ENCODE measurements at places on chromosomes 1 and 21. TPM values are rescaled to one million over a fixed set of nuclear protein-coding genes. Genes with fewer than 3 reads are reported as not detected.

The PAX7 gene
- not detected for polyA plus RNA-seq

GRCh38 chr1:115225993-115226685 lies 111.9 kb downstream of the NGF start:
- DNase-seq = no peak

- DNase-seq = no peak
Observed at GRCh38 chr1:83996621-83997020, 2.3 kb downstream of the TTLL7 start.

GRCh38 chr1:27572019-27572678 lies 31.8 kb downstream of the AHDC1 start:
- no peak for DNase-seq

DNA sequence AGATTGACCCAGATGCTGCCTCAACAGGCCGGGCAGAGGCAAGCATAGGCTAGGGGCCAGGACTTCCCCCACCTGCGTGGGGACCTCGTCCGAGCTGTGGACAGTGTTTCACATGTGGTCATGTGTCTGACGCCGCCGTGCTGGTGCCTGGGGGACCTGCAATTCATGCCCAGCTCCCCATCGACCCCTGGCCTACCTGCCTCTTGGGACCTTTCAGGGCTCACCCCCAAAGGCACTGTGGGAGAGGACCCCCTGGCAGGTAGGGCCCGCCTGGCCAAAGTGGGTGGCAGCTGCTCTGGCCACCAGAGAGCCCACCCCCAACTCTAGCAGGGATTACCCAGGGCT lies 4.4 kb downstream of the TMEM201 start:
- no peak for DNase-seq

GRCh38 chr1:26281091-26281958 lies 1.4 kb downstream of the SH3BGRL3 start:
- DNase-seq = no peak

GRCh38 chr1:212288615-212289014 lies 3.4 kb downstream of the PPP2R5A start:
- no peak for DNase-seq

- no peak for DNase-seq
Observed at GRCh38 chr1:53946252-53947171, at the start of gene LRRC42. Gene LRRC42, plus strand, starts transcription at chr1:53946350. Its CDS starts 5,650 bp downstream, at chr1:53952000.
